ENCODE measurements at places on chromosomes 6 and 20.

DNA sequence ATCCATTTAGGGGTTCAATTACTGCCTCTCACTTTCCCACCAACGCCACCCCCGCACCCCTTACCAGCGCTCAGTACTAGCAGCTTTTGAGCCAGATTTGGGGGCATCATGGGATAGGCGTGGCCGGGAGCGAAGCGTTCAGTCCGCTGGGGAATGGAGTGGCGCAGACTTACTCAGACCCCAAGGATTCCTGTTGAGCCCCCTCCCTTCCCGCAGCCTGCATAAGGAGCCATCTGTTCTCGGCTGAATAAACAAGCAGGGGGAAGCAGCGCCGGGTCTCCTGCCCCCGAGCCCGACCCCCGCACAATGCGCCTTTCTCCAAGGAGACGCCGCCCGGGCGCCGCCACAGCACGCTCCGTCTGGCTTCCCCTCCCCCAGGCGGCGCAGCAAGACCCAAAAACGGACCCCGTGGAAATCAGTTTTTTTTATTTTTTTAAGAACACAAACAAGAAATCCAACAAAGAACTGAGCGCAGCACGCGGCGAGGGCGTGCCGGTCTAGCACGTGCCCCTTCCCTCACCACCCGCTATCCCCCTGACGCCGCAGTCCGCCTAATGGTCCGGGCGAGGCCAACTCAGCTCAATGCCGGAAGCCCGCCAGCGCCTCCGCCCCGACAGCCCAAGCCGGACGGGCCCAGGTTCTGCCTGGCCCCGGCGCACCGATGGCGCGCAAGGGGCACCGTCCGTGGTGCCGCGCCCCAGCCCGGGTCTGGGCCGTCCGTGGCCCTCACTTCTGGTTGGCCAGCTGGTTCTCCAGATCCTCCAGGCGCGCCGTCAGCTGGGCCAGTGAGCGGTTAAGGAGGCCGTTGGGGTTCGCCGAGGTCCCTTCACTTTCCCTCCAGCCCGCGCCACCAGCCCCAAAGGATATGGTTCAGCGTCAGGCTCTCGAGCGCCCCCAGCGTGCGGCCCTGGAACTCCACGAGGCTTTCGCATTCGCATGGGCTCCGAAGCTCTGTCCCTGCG lies 13.3 kb upstream of the RBPJL start:
- DNase-seq: peak; percentile 59

DNA sequence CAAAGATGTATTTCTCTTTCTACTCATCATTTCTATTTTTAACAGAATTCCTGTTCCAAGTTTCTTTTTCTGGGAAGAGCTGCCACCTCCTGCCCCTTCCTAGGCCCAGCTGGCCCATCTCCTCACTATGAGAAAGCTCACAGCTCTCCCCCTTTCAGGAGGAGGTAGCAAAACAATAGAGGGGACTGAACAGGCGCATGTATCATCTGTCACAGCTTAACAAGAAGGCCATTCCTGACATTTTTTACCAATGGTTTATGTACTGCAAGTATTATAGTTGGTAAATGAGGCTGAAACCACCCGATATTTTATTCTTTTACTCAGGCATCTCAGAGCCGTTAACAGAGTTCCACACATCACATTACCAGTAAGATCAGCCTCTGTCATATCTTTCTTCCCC lies 103.7 kb upstream of the MTHFD1L start:
- no peak for DNase-seq

DNA sequence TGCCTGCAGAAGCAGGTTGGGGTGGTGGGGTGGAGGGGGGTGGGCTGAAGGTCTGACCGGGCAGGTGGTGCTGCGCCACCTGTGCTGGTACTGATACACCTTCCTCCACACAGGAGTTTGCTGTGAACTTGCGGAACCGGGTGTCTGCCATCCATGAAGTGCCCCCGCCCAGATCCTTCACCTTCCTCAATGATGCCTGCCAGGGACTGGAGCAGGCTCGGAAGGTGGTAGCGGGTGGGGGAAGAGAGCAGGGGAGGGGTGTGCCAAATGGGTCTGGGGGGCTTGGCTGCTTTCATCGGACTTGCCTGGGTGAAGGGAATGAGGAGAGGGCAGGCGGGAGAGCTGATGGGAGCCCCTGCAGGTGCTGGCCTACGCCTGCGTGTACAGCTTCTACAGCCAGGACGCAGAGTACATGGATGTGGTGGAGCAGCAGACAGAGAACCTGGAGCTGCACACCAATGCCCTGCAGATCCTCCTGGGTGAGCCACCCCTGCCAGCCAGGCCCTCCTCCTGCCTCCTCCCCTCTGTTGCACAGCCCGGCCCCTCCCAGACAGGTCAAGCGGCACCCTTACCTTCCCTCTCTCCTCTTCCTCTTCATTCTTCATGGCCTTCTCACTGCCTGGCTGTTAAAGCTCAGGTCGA lies 6.7 kb downstream of the DNPH1 start:
- DNase-seq: peak; percentile 28

- DNase-seq: peak; percentile 85
These were observed 85.7 kb upstream of the FOXC1 start for GRCh38 chr6:1524040-1524480.

DNA sequence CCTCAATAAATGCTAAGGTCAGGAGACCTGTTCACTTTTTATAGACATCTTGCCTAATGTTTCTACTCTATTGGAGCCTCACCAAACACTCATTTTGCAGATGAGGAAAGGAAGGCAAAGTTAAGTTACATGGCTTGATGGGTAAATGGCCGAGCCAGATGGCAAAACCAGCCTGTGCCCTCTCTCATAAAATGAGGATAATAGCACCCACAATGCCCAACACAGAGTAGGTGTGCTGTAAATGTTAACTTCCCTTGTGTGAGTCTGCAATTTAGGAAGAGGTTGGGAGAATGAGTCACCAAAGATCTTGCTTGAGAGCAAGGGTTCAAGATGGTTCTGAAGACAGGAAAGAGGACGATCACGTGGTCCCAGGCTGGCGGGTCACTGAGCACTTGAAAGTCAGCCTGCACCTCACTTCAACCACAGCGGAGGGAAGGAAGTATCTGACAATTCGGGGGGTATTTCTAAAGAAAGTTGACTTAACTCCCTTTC lies 3.3 kb downstream of the KCNK5 start:
- DNase-seq: peak; percentile 83

- DNase-seq: no peak
These were observed 176.5 kb downstream of the SLC16A10 start for GRCh38 chr6:111263837-111264236.
